ENCODE measurements at places on chromosomes 1 and 21.
A peak's percentile ranks its signal among the peaks of the same experiment; 100 is the strongest.

DNA sequence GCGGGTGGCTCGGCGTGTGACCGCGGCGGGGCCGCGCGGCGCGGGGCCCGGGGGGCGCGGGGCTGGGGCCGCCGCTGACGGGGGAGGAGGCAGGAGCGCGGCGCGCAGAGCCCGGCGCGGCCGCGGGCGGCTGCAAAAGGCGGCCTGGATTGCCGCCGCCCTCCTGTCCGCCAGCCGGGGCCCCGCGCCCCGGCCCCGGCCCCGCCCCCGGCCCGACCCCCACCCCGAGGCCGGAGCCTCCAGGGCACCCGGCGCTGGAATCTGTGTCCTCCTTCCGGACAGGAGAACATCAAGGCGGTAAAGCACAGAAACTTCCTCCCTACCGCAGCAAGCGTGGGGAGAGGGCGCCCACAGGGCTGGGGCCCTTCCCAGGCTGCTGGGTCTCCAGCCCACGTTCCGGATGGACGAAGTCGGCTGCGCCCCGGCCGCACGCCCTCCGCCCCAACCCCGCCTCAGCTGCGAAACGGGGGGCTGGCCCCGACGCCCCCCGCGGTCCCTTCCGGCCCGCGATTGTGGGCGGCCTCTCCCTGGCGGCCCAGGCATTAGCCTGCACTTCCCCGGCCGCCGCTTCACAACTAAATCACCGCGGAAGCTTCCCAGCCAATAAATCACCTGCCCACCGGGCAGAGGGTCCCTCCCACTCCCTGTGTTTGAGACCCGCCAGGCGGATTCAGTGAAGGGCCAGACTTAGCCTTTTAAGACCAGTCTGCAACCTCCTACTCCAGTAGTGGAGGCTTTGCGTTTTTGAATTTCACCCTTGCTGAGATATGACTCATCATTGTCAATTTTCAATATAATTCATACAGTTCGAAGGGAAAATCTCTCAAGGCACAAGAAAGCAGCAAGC lies 106.0 kb downstream of the SLC45A1 start:
- DNase-seq: peak; percentile 55

- no peak for DNase-seq
Measured at GRCh38 chr1:156111355-156111962, 3.1 kb upstream of the LMNA start.

- no peak for DNase-seq
Measured at GRCh38 chr1:29907596-29907995, 671.3 kb downstream of the PTPRU start.

DNA sequence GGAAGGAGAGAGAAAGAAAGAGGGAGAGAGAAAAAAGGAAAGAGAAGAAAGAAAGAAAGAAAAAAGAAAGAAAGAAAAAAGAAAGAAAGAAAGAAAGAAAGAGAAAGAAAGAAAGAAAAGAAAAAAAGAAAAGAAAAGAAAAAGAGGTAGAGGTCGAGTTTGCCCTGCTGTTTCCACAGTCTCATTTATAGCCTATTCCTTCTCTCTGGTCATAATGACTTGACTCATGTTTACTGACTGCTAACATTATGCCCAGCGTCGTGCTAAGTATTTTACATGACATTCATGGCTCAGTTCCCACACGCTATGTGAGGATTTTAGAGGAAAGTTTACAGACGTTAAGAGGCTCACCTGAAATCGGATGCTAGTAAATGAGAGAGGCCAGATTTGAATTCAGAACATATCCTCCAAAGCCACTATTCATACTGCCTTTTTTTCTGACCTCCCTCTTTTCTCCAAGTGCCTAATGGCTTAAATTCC lies 263.0 kb downstream of the TNR start:
- no peak for DNase-seq

- DNase-seq: no peak
Measured at GRCh38 chr21:41632748-41633475, 125.0 kb upstream of the TMPRSS2 start.

GRCh38 chr1:203686091-203686632 lies 59.5 kb downstream of the ATP2B4 start:
- DNase-seq: no peak

- no peak for DNase-seq
Measured at GRCh38 chr1:23210351-23210785, 6.9 kb downstream of the HTR1D start.

DNA sequence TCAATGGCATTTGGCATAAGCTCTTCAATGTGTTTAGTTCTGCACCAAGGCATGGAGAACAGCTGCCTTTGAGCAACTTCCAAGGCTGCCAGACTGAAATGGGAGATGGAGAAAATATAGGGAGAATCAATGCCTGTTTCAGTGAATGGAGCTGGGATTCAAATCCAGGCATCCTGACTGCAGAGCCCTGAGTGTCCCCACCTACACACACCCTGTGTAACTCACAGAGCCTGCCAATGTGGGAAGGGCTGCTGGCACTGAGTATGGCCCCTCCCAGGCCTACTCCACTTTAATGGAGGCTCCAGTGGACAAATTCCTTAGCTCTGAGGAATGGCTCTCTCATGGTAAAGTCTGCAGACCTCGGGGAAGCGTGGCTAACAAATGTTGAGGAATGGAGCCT lies 145.6 kb upstream of the TNR start:
- DNase-seq: no peak

GRCh38 chr1:33758698-33759097 lies 105.2 kb upstream of the HMGB4 start:
- DNase-seq: no peak

DNA sequence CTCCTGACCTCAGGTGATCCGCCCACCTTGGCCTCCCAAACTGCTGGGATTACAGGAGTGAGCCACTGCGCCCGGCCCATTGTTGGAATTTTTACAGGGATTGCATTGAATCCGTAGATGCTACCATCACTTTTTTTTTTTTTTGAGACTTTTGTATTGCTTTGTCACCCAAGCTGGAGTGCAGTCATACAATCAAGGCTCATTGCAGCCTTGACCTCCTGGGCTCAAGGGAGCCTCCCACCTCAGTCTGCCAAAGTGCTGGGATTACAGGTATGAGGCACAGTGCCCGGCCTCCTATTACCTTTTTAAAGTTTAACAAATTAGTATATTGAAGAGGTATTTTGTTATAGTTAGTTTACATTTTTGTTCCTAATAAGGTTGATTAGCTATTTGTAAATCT lies 62.2 kb upstream of the SLC45A1 start:
- DNase-seq: no peak

DNA sequence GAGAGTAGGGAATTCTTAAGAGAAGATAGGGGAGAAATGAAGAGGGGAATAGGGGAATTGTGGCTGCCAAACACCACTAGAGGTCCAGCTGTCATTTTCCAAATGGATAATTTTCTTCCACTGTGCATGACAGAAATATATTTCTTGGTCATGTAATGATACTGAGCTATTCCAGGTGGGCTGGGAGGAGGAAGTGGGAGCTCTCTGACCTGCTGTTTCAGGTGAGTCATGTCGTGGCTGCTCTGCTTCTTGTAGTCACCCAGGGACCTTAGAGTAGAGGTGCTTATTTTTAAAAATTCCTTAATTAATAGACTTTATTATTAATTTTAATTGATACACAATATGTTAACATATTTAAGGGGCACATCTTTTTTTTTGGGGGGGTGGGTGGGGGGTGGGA lies 11.9 kb downstream of the PDE4B start:
- no peak for DNase-seq

DNA sequence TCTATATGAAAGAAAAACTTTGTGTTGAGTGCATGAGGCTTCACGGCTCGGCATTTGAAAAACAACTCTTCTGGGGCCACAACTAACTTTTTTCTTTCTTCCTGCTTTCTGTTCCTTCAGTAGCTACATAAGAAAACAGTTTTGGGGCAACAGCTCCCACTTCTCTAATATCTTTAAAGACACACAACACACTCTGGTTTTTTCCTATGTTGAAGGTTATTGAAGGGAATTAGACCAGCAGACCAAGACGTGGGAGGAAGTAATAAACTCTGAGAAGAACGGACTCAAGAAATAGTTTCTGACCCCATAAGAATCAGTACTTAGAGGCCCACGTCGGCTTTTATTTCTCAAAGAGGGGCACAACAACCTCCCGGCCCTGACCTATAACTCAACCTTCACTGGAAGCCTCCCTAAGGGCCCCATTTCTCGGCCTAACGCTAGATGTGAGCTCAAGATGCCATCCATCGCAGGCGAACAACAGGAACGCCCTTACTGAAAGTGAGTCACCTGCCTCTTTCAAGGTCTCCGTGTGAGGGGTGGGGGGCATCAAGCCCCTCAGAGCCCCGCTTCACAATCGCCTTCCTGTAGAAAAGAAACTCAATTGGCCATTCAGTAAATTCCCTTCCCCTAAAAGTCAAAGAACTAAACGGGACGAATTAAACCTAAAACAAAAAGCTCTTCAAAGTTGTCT lies 844 bp downstream of the ZMYM6 start:
- peak; percentile 51 for DNase-seq

DNA sequence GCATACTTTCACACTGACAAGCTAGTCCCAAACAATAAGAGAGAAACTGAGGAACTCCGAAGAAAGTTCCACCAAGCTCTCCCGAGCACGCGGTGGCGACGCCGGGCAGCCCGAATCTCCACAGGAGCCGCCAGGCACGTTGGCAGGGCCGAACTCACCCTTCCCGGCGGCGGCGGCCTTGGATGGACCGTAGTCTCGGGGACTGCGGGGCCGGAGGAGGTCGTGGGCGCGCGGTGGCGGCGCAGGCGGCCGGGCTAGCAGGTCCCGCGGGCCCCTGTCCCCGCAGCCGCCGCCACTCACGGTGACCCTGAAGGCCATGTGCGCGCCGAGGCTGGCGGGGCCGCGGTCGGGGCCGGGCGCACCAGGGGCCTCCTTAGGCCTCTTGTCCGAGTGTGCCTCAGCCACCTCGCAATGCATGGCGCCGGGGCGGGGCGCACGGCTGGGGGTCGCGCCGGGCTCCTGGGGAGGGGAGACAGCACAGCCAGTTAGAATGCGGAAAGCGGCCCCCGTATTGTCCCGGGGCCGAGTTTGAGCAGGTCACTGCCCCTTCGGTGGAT lies 1.2 kb downstream of the GLIS1 start:
- no peak for DNase-seq

- DNase-seq: no peak
Measured at GRCh38 chr1:213138391-213138790, 87.3 kb downstream of the RPS6KC1 start.

GRCh38 chr1:41420860-41421259 lies 59.6 kb downstream of the FOXO6 start:
- no peak for DNase-seq

GRCh38 chr1:109161858-109162606 lies 48.1 kb downstream of the ELAPOR1 start:
- DNase-seq: peak; percentile 42

DNA sequence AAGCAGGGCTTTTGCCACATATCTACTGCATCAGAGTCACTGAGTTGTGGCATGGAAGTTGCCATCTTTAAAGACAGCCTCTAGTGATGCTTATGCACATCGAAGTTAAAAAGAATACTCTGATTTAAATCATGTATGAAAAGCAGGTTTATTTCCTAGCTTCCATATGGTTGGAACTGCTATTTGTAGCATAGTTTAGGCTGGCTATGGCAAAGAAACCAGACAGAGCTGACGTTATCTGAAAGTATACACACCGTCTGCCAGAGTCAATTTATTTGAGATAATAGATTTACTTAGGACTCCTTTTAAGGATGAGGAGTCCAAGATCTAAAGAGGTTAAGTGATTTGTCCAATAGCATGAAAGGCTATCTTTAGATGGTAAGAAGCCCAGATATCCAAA lies 536.9 kb upstream of the ADGRL4 start:
- no peak for DNase-seq

GRCh38 chr1:162366671-162367070 lies 10.0 kb downstream of the SPATA46 start:
- DNase-seq: no peak

- no peak for DNase-seq
Measured at GRCh38 chr21:39686646-39687468, 58.1 kb upstream of the IGSF5 start.

DNA sequence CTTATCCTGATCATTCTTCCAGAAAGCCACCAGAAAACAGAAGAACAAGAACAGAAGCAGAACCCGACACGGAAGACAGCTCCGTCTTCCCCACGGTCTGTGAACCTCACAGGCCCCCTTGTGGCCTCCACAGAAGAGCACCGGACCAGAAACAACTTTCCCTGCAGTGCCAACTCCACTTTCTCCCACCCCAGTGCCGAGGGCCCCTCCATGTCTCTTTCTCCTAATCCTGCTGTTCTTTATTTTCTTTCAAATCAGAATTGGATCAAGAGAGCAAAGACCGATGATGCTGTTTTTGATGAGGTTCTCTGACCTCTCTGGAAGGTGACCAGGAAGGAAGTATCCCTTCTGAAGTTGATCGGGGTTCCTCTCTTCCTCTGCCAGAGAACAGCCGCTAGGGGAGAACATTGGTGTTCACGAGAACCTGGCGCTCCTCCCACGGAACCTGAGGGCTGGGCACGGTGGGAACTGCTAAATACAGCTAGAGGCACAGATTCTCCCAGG lies 58.9 kb upstream of the CTTNBP2NL start:
- DNase-seq: no peak

DNA sequence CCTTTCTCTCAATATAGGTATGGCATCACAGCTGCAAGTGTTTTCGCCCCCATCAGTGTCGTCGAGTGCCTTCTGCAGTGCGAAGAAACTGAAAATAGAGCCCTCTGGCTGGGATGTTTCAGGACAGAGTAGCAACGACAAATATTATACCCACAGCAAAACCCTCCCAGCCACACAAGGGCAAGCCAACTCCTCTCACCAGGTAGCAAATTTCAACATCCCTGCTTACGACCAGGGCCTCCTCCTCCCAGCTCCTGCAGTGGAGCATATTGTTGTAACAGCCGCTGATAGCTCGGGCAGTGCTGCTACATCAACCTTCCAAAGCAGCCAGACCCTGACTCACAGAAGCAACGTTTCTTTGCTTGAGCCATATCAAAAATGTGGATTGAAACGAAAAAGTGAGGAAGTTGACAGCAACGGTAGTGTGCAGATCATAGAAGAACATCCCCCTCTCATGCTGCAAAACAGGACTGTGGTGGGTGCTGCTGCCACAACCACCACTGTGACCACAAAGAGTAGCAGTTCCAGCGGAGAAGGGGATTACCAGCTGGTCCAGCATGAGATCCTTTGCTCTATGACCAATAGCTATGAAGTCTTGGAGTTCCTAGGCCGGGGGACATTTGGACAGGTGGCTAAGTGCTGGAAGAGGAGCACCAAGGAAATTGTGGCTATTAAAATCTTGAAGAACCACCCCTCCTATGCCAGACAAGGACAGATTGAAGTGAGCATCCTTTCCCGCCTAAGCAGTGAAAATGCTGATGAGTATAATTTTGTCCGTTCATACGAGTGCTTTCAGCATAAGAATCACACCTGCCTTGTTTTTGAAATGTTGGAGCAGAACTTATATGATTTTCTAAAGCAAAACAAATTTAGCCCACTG lies 11.5 kb downstream of the HIPK1 start:
- DNase-seq: peak; percentile 36
